ENCODE measurements at places on chromosomes 5 and 9. TPM values are rescaled to one million over a fixed set of nuclear protein-coding genes. Genes with fewer than 3 reads are reported as not detected.

The SPATA31D4 gene
- total RNA-seq = not detected

The LECT2 gene
- not detected for total RNA-seq

The PCDHGA11 gene
- total RNA-seq = 0.30 TPM

The IL9 gene
- not detected for total RNA-seq

The SHISAL2B gene
- total RNA-seq = not detected

The NMUR2 gene
- not detected for total RNA-seq

The PLEKHG4B gene
- total RNA-seq = not detected

The OBP2B gene
- not detected for total RNA-seq

DNA sequence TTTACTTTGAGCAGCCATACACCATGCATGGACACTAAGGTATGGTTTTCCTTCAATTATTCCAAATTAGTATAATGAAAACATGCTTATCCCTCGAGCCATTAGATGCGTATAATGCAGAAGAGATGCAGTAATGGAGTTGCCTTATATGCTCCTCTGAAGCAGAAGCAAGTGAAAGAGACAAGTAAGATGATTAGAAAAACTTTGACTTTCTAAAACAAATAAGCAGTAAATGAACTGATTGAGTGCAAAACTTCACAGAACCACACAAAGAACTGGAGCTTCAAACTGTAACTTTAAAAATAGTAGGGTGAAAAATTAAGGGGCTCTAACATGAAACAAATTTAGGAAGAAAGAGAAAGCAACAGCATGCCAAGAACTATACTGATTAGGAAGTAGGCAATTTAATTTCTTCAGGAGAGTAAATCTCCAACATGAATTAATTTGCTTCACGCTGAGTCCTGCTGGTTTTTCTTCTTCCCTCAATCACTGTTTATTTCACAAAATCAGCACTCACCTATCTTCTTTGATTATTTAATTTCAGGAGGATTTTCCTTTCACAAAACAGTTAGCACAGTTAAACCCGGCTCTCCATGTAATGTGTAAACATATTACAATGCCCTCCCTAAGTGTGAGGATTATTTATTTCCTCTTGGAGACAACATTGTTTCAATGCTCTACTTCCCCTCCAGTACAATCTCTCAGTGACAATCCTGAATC, 90.3 kb upstream of the PAM start:
- no peak for DNase-seq

GRCh38 chr5:111685969-111686368, 71.0 kb downstream of the NREP start:
- peak; percentile 47 for DNase-seq

DNA sequence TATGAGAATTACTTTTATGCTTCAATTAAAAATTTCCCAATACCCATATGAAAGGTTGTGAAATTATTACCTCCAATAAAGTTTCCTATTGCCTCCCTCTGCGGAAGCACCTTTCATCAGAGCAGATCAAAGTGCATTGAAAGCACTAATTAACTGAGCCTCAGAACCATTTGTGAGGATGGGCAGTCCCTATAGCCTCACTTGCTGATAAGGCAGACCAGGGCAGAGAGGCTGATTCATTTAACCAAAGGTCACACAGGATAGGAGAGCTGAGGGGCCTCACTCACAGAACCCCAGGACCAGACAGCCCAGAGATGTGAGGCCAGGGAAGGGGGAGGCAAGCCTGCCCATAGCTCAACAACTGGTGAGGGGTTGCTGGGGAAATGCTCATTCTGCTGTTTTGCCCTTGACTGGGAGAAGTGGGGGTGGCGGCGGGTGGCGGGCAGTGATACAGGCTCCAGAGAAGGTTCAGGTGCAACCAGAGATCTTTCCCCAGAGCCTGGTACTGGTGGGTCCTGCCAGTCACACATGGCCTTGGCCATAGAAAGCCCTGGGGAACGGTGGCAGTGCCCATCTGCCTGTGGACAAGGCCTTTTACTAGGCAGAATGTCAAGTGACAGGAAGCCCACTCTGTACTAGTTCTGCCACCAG, 57.9 kb downstream of the MACROH2A1 start:
- no peak for DNase-seq

DNA sequence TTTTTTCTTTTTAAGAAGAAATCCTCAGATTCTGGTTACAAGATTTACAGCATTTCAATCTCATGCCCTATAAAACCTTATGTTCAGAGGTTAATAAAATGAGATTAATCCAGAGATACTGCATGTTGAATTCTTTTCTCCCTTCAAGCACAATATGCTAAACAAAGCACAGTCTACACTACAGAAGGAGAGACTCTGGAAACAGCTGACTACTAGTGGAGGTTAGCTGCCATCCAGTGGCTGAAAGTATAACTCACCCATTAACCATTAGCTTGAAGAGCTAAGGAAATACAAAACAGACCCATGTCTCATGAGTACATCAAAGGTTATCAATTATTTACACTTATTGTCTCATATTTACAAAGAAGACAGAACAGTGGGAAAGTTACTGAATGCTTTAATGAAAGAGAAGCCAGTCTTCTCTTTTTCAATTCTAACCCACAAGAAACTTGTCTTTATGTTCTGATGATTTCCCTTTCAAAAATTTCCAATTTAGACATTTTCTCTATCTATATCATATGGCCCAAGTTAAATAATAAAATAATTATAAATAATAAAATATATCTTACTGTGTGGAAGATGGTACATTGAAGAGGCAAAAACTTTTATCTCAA, 12.7 kb upstream of the DNAH5 start:
- peak; percentile 68 for DNase-seq

DNA sequence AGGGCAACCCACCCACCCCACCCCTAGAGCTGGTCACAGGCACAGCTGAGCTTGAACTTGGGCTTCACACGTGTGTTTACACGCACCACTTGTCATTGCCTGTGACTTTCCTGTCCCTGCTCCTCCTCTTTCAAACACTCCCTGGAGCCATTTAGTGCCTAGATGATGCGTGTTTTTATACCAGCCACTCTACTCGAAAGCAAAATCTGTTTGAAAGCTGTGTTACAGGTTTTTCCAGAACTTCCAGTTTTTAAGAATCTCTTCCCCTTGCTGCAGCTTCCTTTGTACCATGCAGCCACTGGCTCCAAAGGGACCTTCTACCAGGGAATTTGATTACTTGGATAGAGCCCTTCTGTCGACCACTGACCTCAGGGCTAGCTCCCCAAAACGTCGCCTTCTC, 78.8 kb upstream of the SPRY4 start:
- DNase-seq = no peak

DNA sequence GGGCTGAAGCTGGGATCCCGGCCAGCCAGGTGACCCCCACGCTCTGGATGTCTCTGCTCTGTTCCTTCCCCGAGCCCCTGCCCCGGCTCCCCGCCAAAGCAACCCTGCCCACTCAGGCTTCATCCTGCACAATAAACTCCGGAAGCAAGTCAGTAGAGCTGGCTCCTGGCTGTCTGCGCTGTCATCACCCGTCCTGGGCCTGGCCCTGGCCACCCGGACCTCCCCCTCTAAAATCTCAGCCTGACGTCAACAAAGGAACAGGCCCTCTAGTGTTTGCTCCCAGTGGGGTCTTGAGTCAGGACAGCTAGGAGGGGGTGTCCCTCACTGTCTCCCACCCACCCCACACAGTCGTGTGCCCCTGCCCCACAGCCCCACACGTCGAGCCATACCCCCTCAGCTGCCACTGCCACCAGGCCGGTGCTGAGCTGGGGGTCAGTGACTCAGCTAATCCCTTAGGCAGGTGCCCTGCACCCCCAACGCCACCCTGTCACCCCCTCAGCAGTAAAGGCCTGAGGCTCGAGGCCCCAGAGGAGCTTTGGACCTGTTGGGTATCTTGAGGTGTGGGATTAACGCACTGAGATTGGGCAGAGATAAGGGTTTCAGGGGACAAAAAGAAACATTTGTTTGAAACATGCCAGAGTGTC, 1.1 kb upstream of the LCNL1 start:
- no peak for DNase-seq

DNA sequence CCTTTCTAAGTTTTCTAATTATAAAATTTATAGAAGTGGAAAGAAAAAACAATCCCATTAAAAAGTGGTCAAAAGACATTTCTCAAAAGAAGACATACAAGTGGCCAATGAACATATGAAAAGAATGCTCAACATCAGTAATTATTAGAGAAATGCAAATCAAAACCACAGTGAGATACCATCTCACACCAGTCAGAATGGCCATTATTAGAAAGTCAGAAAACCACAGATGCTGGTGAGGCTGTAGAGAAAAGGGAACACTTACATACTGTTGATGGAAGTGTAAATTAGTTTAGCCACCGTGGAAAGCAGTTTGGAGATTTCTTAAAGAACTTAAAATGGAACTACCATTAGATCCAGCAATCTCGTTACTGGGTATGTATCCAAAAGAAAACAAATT, 23.7 kb upstream of the PLPP1 start:
- no peak for DNase-seq

DNA sequence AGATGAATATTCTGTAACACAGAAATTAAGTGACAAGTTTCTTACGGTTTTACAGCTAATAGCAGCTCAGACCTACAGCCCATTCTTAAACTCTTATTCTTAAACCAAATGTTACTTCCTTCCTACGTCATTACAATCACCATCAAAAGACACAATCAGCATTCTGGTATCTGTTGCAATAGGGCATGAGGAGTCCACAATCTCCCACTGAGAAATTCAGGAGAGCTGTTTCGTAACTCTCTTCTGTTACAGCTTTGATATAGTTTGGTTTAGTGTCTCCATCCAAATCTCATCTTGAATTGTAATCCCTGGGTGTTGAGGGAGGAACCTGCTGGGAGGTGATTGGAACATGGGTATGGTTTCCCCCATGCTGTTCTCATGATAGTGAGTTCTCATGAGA, 163.4 kb downstream of the GAS1 start:
- peak; percentile 63 for DNase-seq

GRCh38 chr5:101539315-101539714, 636.2 kb upstream of the ST8SIA4 start:
- no peak for DNase-seq

DNA sequence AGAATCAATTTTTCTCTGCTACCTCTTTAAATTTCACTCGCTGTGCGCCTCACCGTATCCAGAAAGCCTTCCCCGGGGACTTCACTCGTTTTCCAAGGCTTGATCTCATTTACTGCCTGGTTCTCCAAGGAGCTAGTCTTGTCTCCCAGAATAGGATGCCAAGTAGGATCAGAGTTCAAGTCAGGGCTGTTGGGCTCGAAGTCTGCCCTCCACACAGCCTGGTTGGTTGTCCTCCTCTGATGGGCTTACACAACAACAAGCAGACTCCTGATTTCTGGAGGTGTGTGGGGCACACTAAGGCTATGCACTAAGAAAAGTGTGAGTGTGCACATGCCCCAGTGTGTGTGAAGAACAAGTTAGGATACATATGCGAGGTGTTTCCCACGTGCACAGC, 14.0 kb upstream of the TNIP1 start:
- DNase-seq = peak; percentile 36

- DNase-seq = no peak
Measured at GRCh38 chr5:134227776-134228175, 1.9 kb upstream of the PPP2CA start.

DNA sequence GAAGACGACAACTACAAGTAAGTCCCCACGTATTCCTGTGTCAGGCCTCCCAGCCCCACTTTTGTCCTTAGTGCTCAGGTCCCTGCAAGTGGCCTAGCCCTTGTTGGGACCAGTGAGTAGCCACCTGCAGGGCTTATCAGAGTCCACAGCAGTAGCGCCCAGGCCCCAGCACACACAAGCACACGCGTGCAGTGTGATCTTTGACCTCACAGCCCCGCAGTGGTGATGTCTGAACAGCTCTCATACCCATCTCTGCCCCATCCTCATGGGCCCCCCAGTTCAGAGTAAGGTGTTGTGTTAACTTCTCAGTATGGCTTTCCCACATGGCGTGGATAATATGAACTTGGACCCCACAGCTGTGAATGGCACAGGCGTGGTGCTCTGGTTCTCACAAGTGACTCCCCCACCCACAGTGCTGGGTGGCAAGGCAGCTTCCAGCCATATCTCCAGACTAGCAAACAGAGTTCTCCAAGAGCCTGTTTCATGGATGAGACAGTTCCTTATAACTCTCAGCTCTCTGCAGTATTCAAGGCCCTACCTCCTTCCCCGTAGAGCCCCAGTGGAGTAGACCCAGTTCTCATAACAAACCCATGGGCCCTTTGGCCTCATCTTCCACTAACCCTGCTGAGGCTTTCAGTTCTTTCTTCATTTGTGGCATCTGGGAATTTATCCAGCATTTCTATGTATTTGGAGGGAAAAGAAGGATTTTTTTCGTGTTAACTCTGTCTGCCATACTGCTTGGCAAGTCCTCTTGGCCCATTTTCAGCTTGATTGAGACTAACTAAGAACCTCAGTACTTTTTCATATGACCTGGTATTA, 46.5 kb upstream of the ANGPTL2 start:
- no peak for DNase-seq

DNA sequence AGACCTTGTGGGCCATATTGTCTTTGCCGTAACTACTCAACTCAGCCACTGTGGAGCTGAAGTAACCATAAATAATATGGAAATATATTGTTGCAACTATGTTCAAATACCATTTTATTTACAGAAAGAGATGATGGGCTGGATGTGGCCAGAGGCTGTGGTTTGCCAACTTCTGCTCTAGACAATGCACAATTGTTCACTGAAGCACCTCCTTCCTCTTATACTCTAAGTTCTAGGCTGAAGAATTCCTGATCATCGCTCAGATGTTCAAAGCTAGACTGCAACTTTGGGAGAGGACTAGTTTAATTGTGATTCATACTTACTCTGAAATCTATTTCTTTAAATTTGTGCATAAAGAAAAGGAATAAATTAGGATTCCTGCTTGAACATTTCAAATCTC, 245.0 kb downstream of the TAF11L14 start:
- DNase-seq = no peak

- DNase-seq = no peak
Measured at GRCh38 chr9:78437296-78437695, 140.4 kb downstream of the PSAT1 start.

GRCh38 chr5:180618829-180619562, 27.7 kb upstream of the SCGB3A1 start:
- no peak for DNase-seq

- no peak for DNase-seq
Measured at GRCh38 chr9:117951127-117951526, 246.9 kb downstream of the TLR4 start.

- DNase-seq = no peak
Measured at GRCh38 chr5:139955053-139955605, 88.0 kb downstream of the NRG2 start.

GRCh38 chr5:76483881-76484280, 80.8 kb downstream of the IQGAP2 start:
- no peak for DNase-seq

DNA sequence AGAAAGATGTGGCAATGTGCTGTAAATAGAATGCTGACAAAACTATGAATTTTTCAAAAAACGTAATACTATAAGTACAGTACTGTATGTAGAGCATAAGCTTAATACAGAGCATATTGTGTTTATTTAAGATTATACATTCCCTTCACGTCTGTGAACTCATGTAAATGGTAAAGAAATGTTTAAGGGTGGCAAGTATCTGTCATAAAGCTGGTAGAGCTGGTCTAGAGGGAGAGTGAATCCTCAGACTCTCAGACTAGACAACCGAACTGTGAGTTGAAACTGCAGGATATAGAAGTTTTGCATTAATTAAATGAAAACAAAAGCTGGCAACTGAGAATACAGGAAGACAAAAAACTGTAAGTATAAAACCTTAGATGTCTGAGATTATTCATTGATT, 87.3 kb upstream of the ANXA1 start:
- DNase-seq = no peak
